Thyroid gland (tissue), 4 donors: ENCODE measurements at places on chromosomes 7 and 10. TPM values are rescaled to one million over a fixed set of nuclear protein-coding genes. Genes with fewer than 3 reads are reported as not detected.

The ASNS gene
- total RNA-seq: 23.6 TPM

The PRKG1 gene
- total RNA-seq: 72.3 TPM

The OPN1SW gene
- total RNA-seq: not detected

The LIPN gene
- total RNA-seq: not detected

The LRIT1 gene
- total RNA-seq: not detected

The JAKMIP3 gene
- total RNA-seq: 1.6 TPM

The GPR26 gene
- total RNA-seq: not detected

The ZNF248 gene
- total RNA-seq: 27.5 TPM

The PTPN20 gene
- 1.7 TPM for total RNA-seq

The SUN3 gene
- total RNA-seq: not detected

The FAM20C gene
- total RNA-seq: 21.9 TPM

The TMEM213 gene
- not detected for total RNA-seq

The DPP6 gene
- total RNA-seq: 50.7 TPM

The C7orf33 gene
- not detected for total RNA-seq

The TMEM254 gene
- total RNA-seq: 12.2 TPM

The PCLO gene
- 11.8 TPM for total RNA-seq

The CYP3A5 gene
- total RNA-seq: 1.2 TPM

The UCN3 gene
- total RNA-seq: not detected

The CYP3A7 gene
- total RNA-seq: not detected

The TRPV5 gene
- not detected for total RNA-seq

The MAT1A gene
- 0.39 TPM for total RNA-seq

The LRRD1 gene
- 0.29 TPM for total RNA-seq

The STX1A gene
- total RNA-seq: 7.4 TPM

The TRIM4 gene
- total RNA-seq: 39.7 TPM

The NHLRC2 gene
- total RNA-seq: 51.5 TPM

The CDC14C gene
- not detected for total RNA-seq

The MCU gene
- 11.4 TPM for total RNA-seq

The C10orf67 gene
- total RNA-seq: 0.13 TPM

The TSPAN15 gene
- 23.1 TPM for total RNA-seq

The TMEM225B gene
- 1.9 TPM for total RNA-seq

The NRP1 gene
- 40.4 TPM for total RNA-seq

The SLC26A3 gene
- 0.45 TPM for total RNA-seq

The CASP2 gene
- total RNA-seq: 21.7 TPM

The ATE1 gene
- 47.3 TPM for total RNA-seq

The DENND2A gene
- 2.3 TPM for total RNA-seq

The ANK3 gene
- 56.6 TPM for total RNA-seq

The MMP21 gene
- total RNA-seq: 0.67 TPM

The ZNF736 gene
- 14.4 TPM for total RNA-seq

The UNCX gene
- total RNA-seq: not detected

The PPP1R9A gene
- 89.6 TPM for total RNA-seq

The C10orf95 gene
- 2.0 TPM for total RNA-seq

The PLXDC2 gene
- 44.6 TPM for total RNA-seq

The VWDE gene
- 2.7 TPM for total RNA-seq

The STEAP2 gene
- total RNA-seq: 34.3 TPM

The HGF gene
- 31.4 TPM for total RNA-seq

The CALCR gene
- 0.11 TPM for total RNA-seq

The MSMB gene
- not detected for total RNA-seq

The PHKG1 gene
- total RNA-seq: 2.1 TPM

The HMX3 gene
- total RNA-seq: not detected

The LIPA gene
- 38.2 TPM for total RNA-seq

The AOAH gene
- 11.9 TPM for total RNA-seq

The HOXA7 gene
- 2.1 TPM for total RNA-seq
